ENCODE measurements at places on chromosomes 7 and 10. TPM values are rescaled to one million over a fixed set of nuclear protein-coding genes. Genes with fewer than 3 reads are reported as not detected.

MYOZ1 gene
- 0.39 TPM for total RNA-seq

RAMP3 gene
- not detected for total RNA-seq

SLC26A3 gene
- total RNA-seq: not detected

OPTN gene
- total RNA-seq: 45.9 TPM

VAX1 gene
- total RNA-seq: not detected

TAS2R41 gene
- total RNA-seq: not detected

JAKMIP3 gene
- total RNA-seq: 0.08 TPM

IGF2BP3 gene
- 44.3 TPM for total RNA-seq

SLC26A5 gene
- not detected for total RNA-seq

NEUROD6 gene
- not detected for total RNA-seq

NPY gene
- total RNA-seq: not detected

C10orf67 gene
- total RNA-seq: not detected

OR6B1 gene
- not detected for total RNA-seq

ANKRD1 gene
- total RNA-seq: 13.3 TPM

LRMDA gene
- total RNA-seq: 0.26 TPM

TMEM106B gene
- 43.6 TPM for total RNA-seq

FFAR4 gene
- total RNA-seq: not detected

FBXL13 gene
- 0.16 TPM for total RNA-seq

ALKBH4 gene
- total RNA-seq: 25.7 TPM

OR6V1 gene
- total RNA-seq: not detected

LOXL4 gene
- 6.9 TPM for total RNA-seq

UPK3BL2 gene
- total RNA-seq: not detected

FXYD4 gene
- total RNA-seq: not detected

OPALIN gene
- not detected for total RNA-seq

RNF32 gene
- total RNA-seq: 1.4 TPM

C10orf53 gene
- total RNA-seq: not detected

IFIT1B gene
- under 0.01 TPM for total RNA-seq

NEUROG3 gene
- not detected for total RNA-seq

SORCS3 gene
- total RNA-seq: not detected

TYW1B gene
- 1.4 TPM for total RNA-seq

SPDYE2B gene
- not detected for total RNA-seq

INA gene
- 1.1 TPM for total RNA-seq

PRTFDC1 gene
- total RNA-seq: 18.6 TPM

C10orf90 gene
- not detected for total RNA-seq

SLIT1 gene
- under 0.01 TPM for total RNA-seq

TWIST1 gene
- total RNA-seq: 19.9 TPM

BMPR1A gene
- 18.1 TPM for total RNA-seq
